Pulmonary artery endothelial cell (primary cell): ENCODE measurements at places on chromosomes 12 and 14.

GRCh38 chr14:51398898-51399297 lies 158.9 kb downstream of the TMX1 start:
- DNase-seq, result no peak

DNA sequence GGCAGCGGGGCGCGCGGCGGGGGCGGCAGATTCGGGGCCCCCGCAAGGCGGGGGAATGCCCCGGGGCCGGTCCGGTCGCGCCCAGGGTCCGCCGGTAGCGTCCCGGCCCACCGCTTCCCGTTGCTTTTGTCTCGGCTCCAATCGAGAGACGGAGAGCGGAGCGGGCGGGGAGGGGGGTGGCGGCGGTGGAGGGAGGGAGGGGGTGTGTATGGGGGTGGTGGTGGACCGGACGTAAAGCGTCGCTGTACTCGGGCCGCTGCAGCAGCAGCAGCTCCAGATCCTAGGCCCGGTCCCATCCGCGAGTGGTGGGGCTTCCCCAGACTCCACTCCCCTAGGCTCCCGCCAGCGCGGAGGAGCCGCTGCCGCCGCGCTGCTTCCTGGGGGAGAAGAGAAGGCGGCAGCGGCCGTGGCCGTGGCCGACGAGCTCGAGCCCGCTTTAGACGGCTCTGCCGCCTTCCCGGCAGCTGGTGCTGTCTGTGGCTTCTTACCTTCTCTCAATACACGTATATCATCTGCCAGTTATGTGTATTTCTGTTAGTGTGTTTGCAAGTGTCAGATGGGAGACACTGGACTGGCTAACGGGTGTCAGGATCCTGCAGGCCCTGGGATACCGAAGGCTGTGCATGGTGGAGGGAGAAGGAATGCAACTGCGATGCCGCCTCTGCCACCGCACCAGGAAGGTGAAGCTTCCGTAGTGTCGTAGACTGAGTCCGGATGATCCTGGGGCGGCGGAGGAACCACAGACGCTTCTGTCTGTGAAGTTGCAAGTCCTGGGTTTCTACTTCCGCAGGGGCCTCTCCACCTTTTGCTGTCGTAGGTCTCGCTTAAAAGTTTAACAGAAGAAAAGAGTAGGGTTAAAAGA lies 508 bp downstream of the CNOT2 start:
- no peak for DNase-seq

GRCh38 chr12:89081719-89082369 lies 270.5 kb downstream of the DUSP6 start:
- DNase-seq, result no peak

DNA sequence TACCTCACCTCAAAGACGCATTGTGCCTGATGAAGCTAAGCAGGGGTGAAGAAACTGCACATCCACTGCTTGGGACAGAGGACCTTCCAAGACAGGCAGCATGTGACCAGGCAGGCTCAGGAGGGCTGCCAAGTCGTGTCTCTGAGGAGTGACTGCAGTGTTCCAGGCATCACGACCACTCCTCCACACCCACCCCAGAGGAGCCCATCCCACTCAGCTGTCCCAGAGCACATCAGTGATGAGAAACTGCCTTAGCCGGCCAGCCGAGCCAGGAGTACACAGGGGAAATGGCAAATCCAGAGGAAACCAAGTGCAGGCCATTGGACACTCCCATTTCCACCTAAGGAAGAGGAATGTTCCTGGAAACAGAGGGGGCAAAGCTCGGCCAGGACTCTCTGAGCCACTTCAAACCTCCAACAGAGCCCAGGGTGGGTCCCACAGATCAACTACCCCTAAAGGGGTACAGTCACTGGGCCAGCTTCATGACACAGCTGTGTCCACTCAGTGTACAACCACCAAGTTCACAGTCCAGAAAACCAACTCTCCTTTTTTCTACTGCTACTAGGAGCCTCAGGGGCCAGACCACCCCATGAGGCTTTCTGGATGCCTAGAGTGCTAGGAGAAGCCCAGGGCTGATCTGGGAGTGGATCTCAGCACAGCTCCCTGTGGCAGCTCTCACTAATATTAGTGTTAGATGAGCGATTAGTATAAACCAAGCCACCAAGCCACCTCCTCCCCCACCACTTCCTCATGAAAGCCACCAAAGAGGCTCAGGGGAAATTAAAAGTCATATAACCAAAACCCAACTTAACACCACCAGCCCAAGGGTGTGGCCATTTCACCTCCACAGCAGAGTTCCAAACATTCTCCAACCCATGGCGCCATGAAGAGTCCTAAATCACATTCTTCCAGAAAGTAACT lies 15.4 kb downstream of the PXN start:
- DNase-seq, result no peak
